Nephron progenitor cell (in vitro differentiated cells): ENCODE measurements at places on chromosomes 7 and 10.

DNA sequence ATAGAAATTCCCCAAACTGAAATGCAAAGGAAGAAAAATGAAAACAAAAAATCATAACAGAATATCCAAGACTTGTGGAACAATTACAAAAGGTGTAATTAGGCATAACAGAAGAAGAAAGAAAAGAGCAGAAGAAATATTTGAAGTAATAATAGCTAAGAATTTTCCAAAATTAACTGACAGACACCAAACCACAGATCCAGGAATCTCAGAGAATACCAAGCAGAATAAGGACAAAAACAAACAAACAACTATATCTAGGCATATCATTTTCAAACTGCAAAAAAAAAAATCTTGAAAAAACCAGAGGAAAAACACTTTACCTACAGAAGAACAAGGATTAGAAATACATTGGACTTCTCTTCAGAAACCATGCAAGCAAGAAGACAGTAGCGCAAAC is 25.5 kb downstream of the CFAP70 start:
- no peak for DNase-seq
- no peaks in the 10 kb centered on the region for H3K36me3 ChIP-seq
- no peaks in the 10 kb centered on the region for H3K4me1 ChIP-seq
- no peak overlapping the region for H3K4me3 ChIP-seq
- peaks cover 24% of the 10 kb centered on the region for H3K27me3 ChIP-seq
- no peak overlapping the region for H3K27ac ChIP-seq

DNA sequence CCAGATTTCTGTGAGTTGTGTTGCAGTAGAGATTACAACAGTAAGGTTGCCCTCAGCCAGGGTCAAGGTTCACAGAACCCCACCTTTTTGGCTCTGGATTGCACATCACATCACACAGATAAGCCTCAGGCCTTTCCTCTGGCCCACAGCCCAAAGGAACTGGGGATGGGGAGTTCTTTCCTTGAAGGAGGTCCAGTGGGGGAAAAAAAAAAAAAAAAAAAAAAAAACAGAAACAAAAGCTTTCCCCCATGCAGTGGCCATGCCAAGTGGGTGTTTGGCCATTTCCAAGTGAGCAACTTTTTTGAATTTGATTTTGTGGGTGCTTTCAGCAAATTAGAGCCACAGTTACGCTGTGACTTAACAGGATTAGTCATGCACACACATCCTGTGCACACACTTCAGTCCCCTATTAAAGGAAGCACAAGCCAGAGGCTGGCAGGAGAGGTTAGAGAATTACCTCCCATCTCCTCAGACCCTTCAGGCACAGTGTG is 79.3 kb upstream of the NANOS1 start:
- H3K4me3 ChIP-seq: no peak overlapping the region
- DNase-seq: no peak
- peaks cover 16% of the 10 kb centered on the region for H3K27me3 ChIP-seq
- peaks cover 40% of the 10 kb centered on the region for H3K4me1 ChIP-seq
- H3K27ac ChIP-seq: no peak overlapping the region
- H3K36me3 ChIP-seq: no peaks in the 10 kb centered on the region

DNA sequence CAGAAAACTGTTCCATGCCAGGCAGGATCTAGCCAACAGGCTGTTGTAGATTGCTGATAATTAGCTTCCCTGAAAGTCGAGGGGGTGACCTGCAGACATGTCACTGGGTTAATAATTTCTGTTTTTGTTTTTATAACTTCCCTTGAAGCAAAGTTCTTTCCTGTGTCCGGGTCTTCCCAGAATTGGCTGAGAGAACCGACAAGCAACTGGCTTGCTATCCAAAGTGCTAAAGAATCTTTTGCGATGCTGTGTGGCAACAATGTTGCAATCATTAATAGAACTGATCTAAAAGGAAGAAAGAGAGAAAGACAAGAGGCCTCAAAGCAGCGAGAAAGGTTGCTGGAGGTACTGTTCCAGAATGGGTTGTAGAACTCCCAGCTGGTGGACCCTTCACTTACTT is 132.1 kb upstream of the DPP6 start:
- no peaks in the 10 kb centered on the region for H3K4me1 ChIP-seq
- no peak overlapping the region for H3K27ac ChIP-seq
- H3K27me3 ChIP-seq: no peaks in the 10 kb centered on the region
- no peaks in the 10 kb centered on the region for H3K36me3 ChIP-seq
- no peak overlapping the region for H3K4me3 ChIP-seq

- H3K4me1 ChIP-seq: peaks cover 37% of the 10 kb centered on the region
- H3K27me3 ChIP-seq: no peaks in the 10 kb centered on the region
- peak overlapping the region; percentile 11 for H3K27ac ChIP-seq
- H3K36me3 ChIP-seq: peaks cover 9% of the 10 kb centered on the region
- H3K4me3 ChIP-seq: peak overlapping the region; percentile 84
- peak; percentile 50 for DNase-seq
Measured at GRCh38 chr10:92573091-92573797, 649 bp downstream of the IDE start.

GRCh38 chr7:45863715-45864114 is 9.2 kb downstream of the CCDC201 start:
- no peak overlapping the region for H3K4me3 ChIP-seq
- H3K36me3 ChIP-seq: no peaks in the 10 kb centered on the region
- no peak overlapping the region for H3K27ac ChIP-seq
- peaks cover 15% of the 10 kb centered on the region for H3K4me1 ChIP-seq

GRCh38 chr7:29987811-29988317 is 1.7 kb downstream of the SCRN1 start:
- H3K27ac ChIP-seq: peak overlapping the region; percentile 99
- peak overlapping the region; percentile 91 for H3K4me3 ChIP-seq
- H3K4me1 ChIP-seq: peaks cover 25% of the 10 kb centered on the region
- H3K27me3 ChIP-seq: peaks cover 2% of the 10 kb centered on the region
- no peak for DNase-seq
- peaks cover 27% of the 10 kb centered on the region for H3K36me3 ChIP-seq

DNA sequence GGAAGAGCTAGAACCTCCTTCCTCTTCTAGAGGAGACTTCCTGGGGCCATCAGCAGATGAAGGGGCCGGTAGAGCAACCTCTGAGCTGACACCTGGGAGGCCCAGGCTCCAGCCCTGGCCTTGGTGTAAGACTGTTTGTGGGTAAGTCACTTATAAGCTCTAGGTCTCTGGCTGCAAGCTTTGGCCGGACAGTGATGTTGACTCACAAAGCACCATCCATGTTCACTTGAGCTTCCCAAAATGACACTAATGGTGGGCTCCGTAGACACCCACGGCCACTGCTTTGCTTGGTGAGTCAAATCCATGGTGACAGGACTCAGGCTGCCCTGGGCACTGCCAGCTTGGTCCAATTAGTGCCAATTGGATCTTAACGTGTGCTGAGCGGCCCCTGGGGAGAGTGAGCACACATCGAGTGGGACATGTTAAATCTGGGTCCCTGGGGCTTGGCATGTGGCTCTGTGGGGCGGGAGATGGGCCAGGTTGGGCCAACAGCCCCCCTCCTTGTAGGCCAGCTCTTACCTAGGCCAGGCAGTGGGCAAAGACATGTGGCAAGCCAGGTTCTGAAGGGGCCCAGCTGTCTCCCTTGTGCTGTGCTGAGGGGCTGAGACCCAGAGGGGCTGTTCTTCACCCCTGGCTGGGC is 16.7 kb downstream of the NEURL1 start:
- no peak for DNase-seq
- H3K36me3 ChIP-seq: no peaks in the 10 kb centered on the region
- peaks cover 40% of the 10 kb centered on the region for H3K4me1 ChIP-seq
- no peak overlapping the region for H3K27ac ChIP-seq
- H3K27me3 ChIP-seq: peaks cover 40% of the 10 kb centered on the region
- H3K4me3 ChIP-seq: no peak overlapping the region

- peaks cover 7% of the 10 kb centered on the region for H3K4me1 ChIP-seq
- H3K27ac ChIP-seq: no peak overlapping the region
- no peak overlapping the region for H3K4me3 ChIP-seq
- no peaks in the 10 kb centered on the region for H3K36me3 ChIP-seq
- DNase-seq: no peak
Measured at GRCh38 chr7:104895522-104896236, 118.3 kb upstream of the KMT2E start.

GRCh38 chr10:99788598-99789256 is 6.3 kb downstream of the ABCC2 start:
- no peaks in the 10 kb centered on the region for H3K27me3 ChIP-seq
- H3K4me3 ChIP-seq: no peak overlapping the region
- no peaks in the 10 kb centered on the region for H3K4me1 ChIP-seq
- H3K27ac ChIP-seq: no peak overlapping the region
- no peaks in the 10 kb centered on the region for H3K36me3 ChIP-seq
- DNase-seq: no peak

DNA sequence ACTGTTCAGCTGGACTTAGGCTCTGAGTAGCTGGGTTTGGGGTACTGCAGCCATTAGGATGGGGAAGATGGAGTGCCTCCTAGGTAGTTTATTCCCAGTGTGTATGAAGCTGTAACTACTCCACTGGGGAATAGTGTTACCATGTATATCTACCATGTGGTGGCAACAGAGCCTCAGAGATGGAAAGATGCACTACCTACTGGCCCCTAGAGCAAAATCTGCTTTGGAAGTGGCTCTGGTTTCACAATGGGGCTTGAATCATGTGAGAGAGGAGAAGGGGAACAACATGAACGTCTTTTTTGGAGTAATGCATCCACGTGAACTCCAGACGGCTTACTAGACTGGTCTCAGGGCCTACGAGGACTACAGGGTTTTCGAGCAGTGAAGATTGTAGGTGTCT is 167.3 kb downstream of the CALCR start:
- H3K27ac ChIP-seq: no peak overlapping the region
- no peak for DNase-seq
- no peaks in the 10 kb centered on the region for H3K4me1 ChIP-seq
- H3K4me3 ChIP-seq: no peak overlapping the region
- H3K36me3 ChIP-seq: no peaks in the 10 kb centered on the region

DNA sequence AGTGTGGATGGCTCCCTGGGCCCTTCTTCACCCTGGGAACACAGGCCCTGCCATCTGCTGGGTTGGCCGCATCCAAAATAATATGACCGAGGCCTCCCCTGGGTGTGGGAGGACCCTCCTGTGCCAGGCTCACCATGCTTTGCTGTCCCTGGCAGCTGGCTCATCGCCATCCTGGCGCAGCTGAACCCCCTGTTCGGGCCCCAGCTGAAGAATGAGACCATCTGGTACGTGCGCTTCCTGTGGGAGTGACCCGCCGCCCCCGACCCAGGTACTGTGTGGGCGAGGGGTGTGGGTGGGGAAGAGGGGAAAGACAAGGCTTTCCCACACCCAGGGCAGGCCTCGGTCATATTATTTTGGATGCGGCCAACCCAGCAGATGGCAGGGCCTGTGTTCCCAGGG is 4.8 kb downstream of the ATP6V0E2 start:
- H3K4me3 ChIP-seq: no peak overlapping the region
- DNase-seq: no peak
- peaks cover 39% of the 10 kb centered on the region for H3K4me1 ChIP-seq

GRCh38 chr7:124120911-124121310 is 88.0 kb upstream of the TMEM229A start:
- no peak for DNase-seq
- no peaks in the 10 kb centered on the region for H3K27me3 ChIP-seq
- peaks cover 3% of the 10 kb centered on the region for H3K36me3 ChIP-seq

DNA sequence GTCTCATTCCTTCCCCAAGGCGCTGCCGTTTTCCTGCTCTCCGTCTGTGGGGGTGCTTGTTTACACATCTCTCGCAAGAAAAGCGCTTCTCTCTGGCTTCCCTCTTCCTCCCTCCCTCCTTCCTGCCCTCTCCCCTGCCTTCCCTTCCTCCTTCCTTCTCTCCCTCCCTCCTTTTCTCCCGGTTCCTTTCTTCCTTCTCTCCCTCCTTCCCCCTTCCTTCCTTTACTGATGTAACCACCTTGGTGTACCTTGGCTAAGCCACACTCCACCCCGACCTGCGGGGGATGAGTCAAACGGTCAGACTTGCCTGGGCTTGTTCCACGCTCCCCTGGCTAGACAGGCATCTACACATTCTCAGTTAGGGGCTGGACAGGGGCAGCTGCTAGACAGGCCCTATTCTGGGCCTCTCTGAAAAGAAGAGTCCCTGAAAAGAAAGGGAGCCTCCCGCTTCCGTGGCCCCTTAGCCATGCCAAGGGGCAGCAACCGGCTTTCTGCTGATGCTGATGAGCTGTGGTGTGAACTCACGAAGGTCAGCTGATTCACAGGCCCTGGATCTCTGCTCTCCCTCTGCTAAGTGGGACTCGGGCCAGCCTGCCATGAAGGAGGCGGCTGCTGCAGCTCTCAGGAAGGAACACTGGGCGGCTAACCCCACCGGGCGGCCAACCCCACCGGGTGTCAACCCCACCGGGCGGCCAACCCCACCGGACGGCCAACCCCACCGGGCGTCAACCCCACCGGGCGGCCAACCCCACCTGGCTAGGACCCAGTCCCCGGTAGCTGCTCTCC is 216.8 kb downstream of the TCERG1L start:
- DNase-seq: peak; percentile 30
- peak overlapping the region; percentile 87 for H3K27ac ChIP-seq
- H3K4me1 ChIP-seq: peaks cover 47% of the 10 kb centered on the region
- peak overlapping the region; percentile 1 for H3K4me3 ChIP-seq
- H3K27me3 ChIP-seq: peaks cover 11% of the 10 kb centered on the region
- H3K36me3 ChIP-seq: no peaks in the 10 kb centered on the region

GRCh38 chr10:89341649-89342048 is 13.9 kb downstream of the IFIT3 start:
- H3K4me1 ChIP-seq: peaks cover 34% of the 10 kb centered on the region
- peaks cover 17% of the 10 kb centered on the region for H3K36me3 ChIP-seq
- no peak overlapping the region for H3K4me3 ChIP-seq
- H3K27ac ChIP-seq: no peak overlapping the region

- peaks cover 6% of the 10 kb centered on the region for H3K27me3 ChIP-seq
- no peaks in the 10 kb centered on the region for H3K36me3 ChIP-seq
- H3K4me3 ChIP-seq: no peak overlapping the region
- H3K27ac ChIP-seq: no peak overlapping the region
- H3K4me1 ChIP-seq: peaks cover 29% of the 10 kb centered on the region
Measured at GRCh38 chr7:95951997-95952795, 179.8 kb downstream of the DYNC1I1 start.
